ENCODE measurements at places on chromosomes 16 and 17.

- no peak for DNase-seq
These were observed 17.9 kb downstream of the TBC1D28 start for GRCh38 chr17:18626152-18626870.

DNA sequence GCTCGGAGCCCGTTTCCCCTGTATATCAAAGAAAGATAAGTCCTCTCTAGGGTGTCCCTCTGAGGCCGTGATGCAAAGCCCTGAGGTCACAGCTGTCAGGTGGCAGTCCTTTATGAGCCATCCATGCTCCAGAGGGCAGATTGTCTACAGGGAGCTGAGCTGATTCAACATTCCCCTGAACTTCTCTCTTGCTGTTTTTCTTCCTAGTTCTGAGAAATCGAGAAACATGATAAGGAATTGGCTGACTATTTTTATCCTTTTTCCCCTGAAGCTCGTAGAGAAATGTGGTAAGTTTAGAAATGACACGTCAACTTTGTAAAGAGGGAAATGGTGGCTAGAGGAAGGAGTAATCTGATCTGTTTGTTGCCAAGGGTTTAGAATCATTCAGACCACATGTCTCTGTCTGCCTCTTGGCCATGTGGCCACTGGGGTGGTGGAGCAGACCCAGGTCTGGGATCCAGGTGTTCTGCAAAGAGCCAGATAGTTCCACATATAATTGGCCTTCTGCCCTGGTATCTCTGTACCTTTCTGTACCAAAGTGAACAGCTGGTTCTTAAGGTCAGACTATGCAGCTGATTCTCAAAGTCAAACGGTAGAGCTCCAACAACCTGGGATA lies 3.5 kb downstream of the CTNS start:
- peak; percentile 34 for DNase-seq

DNA sequence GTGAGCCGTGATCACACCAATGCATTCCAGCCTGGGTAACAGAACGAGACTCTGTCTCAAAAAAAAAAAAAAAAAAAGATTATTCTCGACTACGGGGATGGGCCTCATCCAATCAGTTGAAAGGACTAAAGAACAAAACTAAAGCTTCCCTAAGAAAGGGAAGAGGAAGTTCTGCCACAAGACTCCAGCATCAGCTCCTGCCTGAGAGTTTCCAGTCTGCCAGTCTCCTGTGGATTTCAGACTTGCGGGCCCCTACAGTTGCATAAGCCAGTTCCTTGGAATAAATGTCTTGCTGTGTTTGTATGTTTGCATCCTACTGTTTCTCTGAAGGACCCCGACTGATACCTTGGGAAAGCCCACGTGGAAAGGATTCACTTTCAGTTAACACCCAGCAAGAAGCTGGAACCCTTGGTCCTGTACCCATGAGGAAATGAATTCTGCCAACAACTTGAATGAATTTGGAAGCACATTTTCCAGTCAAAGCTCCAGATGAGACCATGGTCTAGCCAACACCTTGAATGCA lies 26.3 kb upstream of the FZD2 start:
- no peak for DNase-seq

- DNase-seq: no peak
These were observed 225.5 kb downstream of the SOX9 start for GRCh38 chr17:72346306-72346705.

GRCh38 chr16:6937641-6938040 lies 395.0 kb upstream of the RBFOX1 start:
- no peak for DNase-seq

- DNase-seq: no peak
These were observed 9.0 kb downstream of the DYNLL2 start for GRCh38 chr17:58092101-58092796.

Data from GDM1 (cell line).